Stimulated activated CD4-positive, alpha-beta T cell treated with anti-CD3 and anti-CD28 coated beads, Interleukin-2, amount 100 ng/mL, for 4 hours (primary cell): ENCODE measurements at places on chromosomes 1 and 21.

DNA sequence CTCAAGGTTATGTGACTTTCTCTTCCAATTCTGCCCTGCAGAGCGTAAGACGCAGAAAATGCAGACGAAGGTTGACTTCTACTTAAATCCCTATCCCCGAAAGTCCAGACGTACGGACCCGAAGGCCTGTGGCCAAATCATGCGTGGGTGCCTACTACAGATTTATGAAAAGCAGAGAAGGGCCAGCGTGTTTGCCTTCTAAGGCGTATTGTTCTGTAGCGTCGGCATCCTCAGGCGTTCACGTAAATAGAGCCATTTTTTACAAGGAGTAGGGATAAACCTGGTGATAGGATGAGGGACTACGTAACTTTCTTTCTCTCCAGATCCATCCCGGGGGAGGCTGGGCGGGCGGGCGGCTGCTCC, 222 bp upstream of the GIPC2 start:
- no peak for DNase-seq

DNA sequence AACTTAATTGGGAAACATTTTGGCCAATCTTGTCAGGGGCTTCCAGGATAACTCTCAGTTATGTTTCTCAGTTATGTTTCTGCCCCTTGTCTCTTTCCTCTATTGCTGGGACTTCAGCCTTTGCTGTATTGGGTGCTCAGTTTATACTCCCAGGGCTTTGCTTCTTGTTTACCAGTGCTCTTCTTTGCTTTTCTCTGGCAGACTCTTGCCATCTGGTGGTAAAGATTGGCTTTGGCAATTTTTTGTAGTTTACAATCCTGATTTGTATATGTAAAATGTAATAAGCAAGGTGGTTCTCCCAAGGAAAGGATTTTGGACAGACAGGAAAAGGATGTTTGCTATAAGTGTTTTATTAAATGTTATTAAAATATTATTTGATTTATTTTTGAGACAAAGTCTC, 37.9 kb downstream of the FABP3 start:
- DNase-seq: no peak

- no peak for DNase-seq
Measured at GRCh38 chr21:43919283-43919682, 54.3 kb downstream of the AGPAT3 start.

GRCh38 chr1:240712014-240712731, 100.2 kb upstream of the GREM2 start:
- no peak for DNase-seq

- DNase-seq: no peak
Measured at GRCh38 chr1:7893529-7894180, 40.8 kb upstream of the UTS2 start.

- DNase-seq: no peak
Measured at GRCh38 chr21:38787461-38788274, 18.1 kb upstream of the ETS2 start.

DNA sequence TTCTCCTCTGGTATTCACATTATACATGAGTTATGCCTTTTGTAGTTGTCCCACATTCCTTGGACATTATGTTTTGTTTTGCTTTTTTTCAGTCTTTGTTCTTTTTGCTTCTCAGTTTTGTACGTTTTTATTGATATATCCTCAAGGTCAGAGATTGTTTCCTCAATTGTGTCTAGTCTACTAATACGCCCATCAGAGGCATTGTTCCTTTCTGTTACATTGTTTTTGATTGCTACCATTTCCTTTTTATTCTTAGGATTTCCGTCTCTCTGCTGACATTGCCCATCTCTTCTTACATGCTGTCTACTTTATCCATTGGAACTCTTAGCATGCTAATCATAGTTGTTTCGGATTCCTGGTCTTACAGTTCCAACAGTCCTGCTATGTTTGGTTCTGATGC, 27.8 kb upstream of the MPC2 start:
- no peak for DNase-seq

- no peak for DNase-seq
Measured at GRCh38 chr1:192959657-192960186, 99.4 kb downstream of the UCHL5 start.

GRCh38 chr21:17931080-17931479, 111.9 kb upstream of the C21orf91 start:
- no peak for DNase-seq

GRCh38 chr1:54791880-54792522, 9.1 kb downstream of the TTC22 start:
- DNase-seq: peak; percentile 22

DNA sequence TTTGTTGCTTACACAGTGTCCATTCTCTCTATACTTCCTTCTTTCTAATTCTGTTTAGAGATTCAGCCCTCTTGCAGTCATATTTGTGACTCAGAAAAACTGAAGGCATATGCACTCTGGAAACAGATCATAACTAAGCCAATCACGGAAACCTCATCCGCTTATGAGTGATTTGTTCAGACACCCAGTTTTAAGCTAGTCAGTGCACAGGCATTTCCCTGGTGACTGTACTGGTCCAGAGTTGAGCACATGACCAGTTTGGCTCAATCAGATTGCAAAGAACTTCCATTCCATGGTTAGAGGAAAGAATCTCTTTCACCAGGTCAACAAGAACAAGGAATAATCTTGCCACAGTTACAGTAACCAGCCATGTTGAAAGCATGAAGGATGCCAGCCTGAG, 69.2 kb upstream of the SGIP1 start:
- no peak for DNase-seq

GRCh38 chr1:94719926-94720793, 100.0 kb upstream of the SLC44A3 start:
- no peak for DNase-seq

GRCh38 chr1:202807926-202808757, at the start of gene KDM5B:
Gene KDM5B, minus strand, starts transcription at chr1:202808421. Its CDS starts 116 bp downstream, at chr1:202808305.
- peak; percentile 61 for DNase-seq

DNA sequence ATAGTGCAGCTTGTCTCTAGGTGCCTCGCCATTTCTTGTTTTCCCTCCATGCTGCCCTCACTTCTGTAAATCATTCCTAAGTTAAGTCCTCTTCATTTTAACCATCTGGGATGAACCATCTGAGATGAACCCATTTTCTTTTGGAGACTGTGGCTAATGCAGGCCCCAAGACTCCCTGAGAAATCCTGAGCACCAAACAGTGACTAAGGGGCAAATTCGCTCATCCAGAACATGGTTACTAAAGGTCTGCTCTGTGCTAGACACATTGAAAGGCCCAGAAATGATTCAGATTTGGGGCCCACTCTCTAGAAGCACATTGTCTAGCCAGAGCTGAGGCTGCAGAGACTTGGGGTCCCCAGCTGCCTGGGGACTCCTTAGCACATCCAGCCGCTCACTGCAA, 151.9 kb upstream of the CTTNBP2NL start:
- no peak for DNase-seq

DNA sequence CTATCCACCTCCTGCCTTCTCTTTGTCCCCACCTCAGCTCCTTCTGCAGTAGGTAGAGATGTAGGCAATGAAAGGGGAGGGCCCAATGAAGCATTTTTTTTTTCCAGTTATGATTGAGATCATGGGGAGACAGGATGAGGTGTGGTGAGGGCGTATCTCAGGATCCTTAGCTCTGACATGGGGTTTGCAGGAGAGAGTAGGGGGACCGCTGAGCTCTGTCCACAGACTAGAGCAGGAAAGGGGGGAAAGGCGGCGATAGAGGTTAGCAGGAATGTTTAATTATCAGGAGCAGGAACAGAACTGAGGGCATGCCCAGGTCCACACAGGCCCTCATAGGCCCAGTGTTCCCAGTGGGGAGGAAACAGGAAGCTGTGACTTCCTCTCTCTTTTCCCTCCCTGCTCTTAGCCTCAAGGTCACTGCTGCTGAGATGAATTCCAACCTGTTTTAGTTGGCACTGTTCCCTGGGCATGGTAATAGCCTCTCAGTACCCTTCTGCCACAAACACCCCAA, 901 bp upstream of the RXFP4 start:
- no peak for DNase-seq

DNA sequence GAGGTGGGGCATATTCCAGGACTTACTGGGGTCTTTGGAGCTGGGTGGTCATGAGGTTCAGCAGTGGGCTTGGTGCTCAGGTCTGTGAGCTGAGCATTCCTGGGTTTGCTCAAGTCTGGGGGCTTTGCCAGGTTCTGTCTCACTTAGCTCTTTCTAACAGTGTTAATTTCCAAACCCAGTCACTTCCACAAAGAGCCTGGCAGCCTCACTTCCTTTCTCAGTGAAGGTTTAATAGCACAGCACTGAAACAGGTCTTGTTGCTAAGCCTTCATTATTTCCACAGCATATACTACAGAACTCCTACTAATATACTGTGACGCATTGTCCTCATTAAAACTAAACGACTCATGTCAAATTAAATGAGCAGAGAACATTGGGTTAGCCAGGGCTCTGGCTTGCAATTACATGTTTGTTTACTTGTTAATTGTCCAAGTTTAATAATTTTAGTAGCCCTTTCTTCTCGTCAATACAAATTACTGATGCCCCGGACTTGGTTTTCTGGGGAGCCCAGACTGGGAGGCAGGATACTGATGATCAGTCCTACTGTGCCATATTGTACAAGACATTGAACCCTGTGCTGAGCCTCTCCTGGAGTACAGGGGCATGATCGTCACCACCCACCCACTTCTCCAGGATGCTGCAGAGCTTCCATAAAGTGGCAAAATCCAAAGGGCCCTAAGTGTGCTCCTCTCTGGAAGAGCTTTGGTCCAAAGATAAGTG, 170.7 kb downstream of the IER5 start:
- DNase-seq: no peak

- no peak for DNase-seq
Measured at GRCh38 chr1:33162141-33162540, 19.7 kb downstream of the TRIM62 start.

DNA sequence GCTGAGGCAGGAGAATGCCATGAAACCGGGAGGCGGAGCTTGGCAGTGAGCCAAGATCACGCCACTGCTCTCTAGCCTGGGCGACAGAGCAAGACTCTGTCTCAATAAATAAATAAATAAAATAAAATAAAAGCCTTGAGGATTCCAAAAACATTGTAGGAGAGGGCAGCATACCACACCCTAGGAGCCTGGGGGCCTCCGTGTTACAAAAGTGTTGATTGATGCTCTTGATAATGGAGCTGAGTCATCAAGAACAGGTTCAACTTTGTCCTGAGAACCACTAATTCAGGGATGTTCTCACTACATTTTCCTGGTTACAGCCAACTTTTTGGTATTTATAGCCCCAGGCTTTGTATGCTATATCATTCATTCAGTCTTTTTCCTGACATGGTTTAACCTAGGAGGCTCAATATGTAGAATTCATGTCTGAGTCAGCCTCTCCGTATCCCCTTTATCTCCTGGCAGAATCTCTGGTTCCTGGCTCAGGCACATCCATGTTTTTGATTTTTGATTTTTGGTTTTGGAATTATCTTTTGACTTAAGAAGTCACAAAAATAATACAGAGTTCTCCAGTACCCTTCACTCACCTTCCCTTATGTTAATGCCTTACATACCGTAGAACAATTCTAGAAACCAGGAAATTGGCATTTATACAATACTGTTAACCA, 69.4 kb downstream of the LRRC8D start:
- no peak for DNase-seq

- DNase-seq: no peak
Measured at GRCh38 chr1:224181453-224181810, 1.6 kb upstream of the DEGS1 start.

DNA sequence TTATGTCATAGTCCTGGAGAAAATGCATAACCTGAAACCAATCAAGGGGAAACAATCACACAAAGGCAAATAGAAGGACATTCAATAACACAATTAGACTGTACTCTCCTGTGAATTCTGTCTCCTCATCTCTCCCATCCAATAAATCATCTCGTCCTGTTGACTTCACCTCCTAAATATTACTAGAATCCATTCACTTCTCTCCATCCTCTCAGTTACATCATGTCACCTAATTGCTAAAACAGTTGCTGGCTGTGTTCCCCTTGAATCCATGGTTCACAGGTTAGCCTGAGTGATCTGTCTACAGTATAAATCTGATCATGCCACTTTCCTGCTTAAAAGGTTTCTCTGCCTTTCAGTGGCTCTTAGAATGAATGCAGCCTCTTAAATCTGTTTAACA, 220.2 kb downstream of the TGFB2 start:
- no peak for DNase-seq

GRCh38 chr1:12230549-12231275, 882 bp downstream of the VPS13D start:
- DNase-seq: no peak

- no peak for DNase-seq
Measured at GRCh38 chr1:109312978-109313775, 6.4 kb upstream of the MYBPHL start.

GRCh38 chr1:9426291-9426711, 113.0 kb upstream of the SLC25A33 start:
- peak; percentile 53 for DNase-seq

GRCh38 chr1:30234091-30234490, 489.3 kb downstream of the MATN1 start:
- DNase-seq: no peak
